SW480 (cell line): ENCODE measurements at places on chromosomes 6 and 20.

GRCh38 chr6:118668761-118669385, 17.5 kb upstream of the CEP85L start:
- DNase-seq = no peak

- DNase-seq = no peak
Observed at GRCh38 chr20:20594171-20594530, 118.3 kb downstream of the RALGAPA2 start.

- no peak for DNase-seq
Observed at GRCh38 chr20:910132-910869, 5.8 kb downstream of the ANGPT4 start.

- DNase-seq = no peak
Observed at GRCh38 chr6:42269553-42269952, 51.9 kb upstream of the MRPS10 start.

DNA sequence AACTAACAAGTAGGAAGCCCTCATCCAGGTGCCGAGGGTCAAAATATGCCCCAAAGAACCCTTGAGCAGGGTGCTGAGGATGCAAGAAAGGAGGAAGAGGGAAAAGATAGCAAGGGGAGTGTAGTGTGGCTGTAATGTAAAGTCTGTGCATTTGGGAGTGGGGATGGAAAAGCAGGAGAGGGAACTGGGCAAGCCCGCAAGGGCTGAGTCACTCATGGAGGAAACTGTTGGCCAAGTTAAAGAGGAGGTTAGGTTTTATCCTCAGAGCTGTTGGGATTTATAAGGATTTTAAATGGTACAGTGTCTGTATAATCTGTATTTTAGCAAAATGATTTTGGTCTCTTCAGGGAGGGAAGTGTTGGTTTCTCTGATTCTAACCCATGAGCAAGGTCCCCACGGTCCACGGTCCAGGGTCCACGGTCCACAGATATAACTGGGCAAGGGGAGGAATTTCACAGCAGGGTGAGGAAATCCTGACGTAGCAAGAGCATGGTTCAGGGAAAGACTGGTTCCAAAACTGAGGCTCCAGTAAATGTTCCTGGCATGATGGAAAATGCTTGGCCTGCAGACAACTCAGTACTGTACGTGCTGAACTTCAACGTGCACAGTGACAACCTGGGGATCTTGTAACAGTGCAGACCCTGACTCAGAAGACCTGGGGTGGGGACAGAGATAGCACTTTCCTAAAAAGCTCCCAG, 759.8 kb downstream of the PTPRT start:
- no peak for DNase-seq

GRCh38 chr6:111551521-111552231, 54.0 kb downstream of the TRAF3IP2 start:
- DNase-seq = no peak

DNA sequence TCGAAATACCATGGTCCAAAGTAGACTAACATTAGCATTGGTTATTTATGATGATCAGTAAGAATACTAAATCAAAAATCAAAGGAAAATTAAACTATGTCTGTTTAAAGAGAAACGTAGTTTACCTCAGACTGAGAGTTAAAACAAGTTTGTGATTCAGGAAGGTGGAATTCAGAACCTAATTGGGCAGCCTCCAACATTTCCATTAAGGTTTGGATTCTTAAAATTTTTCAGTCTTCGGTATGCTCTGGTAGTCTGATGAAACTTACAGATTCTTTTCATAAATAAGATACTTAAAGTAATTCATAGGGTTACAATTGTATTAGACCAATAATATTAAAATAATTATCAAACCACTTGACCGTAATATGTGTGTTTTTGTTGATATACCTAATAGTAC, 18.6 kb downstream of the HFE start:
- no peak for DNase-seq

DNA sequence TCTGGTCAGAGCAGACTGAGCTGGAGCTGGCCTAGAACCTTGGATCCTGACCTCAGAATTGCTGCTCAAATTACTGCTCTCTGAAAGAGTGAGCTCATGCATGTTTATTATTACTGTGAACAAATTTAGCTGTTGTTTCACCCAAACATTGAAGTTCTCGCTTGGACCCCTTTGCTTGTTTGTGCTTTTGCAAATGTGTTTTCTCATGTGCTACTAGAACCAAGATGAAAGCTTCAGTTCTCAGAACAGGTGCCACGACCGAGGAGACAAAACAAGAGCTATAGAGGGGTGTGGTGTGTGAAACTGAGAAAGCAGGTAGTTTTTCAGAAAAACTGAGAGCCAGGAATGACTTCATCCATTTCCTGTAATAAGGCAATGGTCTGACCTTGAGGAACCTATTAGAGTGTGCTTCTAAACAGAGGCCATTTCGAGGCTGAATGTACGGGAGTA, 50.0 kb upstream of the ESR1 start:
- DNase-seq = no peak

DNA sequence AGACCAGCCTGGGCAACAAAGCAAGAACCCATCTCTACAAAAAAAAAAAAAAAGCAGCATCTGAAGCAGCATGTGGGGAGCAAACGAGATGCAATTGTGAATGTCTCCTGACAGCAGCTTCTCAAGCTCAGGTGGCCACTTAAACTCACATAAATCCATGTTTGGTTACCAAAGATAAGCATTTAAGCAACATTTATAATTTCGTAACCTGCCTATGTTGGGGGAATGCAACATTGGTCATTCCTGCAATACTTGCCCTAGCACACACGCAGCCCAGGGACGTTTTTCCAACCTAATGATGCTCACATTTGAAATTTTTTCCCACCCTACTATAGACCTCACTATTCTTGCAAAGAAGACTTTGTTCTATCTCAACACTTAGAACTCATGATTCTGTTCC, 113.3 kb downstream of the ZFP64 start:
- no peak for DNase-seq

DNA sequence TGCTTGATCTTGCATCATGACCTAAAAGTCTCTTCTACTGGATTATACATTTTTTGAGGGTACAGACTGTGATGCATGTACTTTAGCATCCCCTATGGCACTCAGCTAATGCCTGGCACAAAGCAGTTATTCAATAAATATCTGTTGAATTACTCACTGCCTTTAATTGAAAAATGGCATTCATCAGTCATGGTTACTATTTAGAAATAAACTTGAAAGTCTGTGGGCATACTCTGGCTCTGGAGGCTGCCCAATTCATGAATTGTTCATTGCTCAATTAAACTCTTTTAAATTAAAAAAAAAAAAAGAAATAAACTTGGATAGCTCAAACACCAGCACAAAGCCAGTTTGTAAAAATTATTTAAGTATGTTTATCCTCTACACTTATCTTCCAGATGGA, 40.0 kb downstream of the HEBP2 start:
- DNase-seq = no peak

DNA sequence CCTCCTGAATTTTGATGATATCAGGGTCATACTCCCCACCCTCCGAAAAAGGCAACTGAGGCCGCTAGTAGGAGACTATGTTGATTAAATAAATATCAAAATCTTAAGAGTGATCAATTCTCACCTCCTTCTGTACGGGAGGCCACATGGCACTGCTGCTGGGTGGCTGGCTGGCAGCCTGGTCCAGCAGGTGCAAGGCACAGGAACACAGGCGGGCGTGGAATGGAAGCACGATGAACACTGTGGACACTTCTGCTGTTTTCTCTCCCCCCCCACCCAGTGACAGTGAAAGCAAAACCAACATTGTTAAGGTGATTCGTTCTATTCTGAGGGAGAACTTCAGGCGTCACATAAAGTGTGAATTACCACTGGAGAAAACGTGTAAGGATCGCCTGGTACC, 9.7 kb upstream of the CLDN20 start:
- DNase-seq = no peak

DNA sequence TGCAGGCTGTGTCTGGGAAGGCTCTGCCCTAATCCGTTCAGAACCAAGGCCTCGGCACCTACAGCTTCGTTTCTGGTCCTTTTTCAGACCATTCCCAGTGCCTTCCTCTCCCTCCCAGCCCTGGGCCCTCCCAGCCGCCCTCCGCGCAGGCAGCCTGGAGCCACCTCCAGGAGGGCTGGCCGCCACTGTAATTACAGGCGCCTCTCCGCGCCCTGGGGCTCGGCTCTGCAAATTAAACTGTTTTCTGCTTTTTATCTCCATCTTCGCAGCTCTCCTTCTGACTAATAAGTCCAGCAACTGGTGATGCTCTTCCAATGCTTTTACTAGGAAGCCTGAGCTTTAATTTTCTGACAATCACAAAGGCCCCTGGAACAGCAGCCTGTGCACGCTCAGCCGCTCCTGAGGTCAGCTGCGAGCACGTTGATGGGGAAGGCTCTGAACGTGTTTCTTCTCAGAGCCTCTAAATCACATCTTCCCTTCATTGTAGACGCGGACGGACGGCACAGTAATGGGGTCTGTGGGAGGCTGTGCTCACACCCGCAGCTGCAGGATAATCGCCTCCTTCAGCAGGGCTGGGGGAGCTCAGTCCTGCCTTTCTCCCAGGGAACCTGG, 194.6 kb downstream of the DLL1 start:
- DNase-seq = no peak

GRCh38 chr20:8151372-8151771, 19.3 kb downstream of the PLCB1 start:
- no peak for DNase-seq

GRCh38 chr6:82861121-82861520, 204.5 kb downstream of the UBE3D start:
- DNase-seq = no peak

DNA sequence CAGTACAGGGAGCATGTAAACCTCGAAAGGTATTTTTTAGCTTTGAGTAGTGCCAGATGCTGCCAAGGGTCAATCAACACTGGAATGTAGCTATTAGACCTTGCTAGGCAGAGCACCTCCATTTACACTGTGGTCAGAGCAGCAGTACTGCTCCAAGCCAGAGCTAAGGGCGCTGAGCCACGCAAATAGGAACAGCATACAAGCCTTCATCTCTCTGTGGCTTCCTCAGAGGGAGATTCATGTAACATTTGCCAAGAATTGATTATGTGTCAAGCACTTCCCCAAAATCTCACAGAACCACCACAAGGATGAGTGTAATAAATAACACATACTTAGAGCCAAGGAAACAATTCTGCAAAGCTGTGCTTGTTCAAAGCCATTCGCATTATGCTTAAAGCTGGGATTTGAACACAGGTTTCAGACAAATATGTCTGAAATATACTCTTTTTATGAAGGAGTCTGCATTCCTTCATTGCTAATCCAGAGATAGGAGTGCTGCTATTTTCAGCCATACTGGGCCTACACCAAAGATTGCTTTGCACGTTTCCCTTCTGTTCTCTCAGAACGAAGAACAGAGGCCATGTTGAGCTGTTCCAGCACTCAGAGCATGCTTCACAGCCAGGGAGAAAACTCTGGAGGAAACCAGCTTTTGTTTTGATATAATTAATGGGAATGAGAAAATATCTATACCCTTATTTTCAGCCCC, 97.7 kb downstream of the SLC16A10 start:
- DNase-seq = no peak

DNA sequence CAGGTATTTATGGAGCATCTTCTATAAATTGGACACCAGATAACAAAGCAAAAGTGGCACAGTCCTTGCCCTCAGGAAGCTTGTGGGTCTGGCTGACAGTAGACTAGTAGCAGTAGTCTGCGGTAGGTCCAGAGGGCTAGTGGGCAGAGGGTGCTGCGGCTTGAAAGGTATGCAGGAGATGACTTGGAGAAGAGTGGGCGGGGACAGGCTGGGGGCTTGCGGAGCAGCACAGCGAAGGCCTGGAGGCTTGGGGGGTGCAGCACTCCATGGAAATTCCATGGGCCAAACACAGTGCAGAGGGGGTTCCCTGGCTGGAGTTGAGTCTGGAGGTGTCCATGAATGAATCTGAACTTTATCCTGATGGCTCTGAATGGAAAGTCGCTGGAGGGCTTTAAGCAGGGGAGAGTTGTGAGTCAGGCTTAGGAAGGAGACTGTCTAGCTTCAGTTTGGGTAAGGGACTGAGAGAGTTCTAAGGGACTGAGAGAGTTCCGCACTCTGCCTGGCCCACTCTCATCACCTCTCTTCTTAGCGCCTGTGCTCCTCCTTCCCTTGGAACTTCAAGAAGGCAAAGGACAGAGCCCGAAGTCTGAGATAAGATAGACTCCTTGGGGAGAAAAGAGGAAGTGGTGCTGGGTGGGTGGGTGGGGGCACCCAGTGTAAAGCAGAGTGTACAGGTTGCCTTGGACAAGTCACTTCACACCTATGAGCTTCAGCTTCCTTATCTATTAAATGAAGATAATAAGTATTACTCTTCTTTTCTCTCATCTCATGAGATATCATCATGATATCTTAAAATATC, 8.8 kb downstream of the PKIG start:
- no peak for DNase-seq

DNA sequence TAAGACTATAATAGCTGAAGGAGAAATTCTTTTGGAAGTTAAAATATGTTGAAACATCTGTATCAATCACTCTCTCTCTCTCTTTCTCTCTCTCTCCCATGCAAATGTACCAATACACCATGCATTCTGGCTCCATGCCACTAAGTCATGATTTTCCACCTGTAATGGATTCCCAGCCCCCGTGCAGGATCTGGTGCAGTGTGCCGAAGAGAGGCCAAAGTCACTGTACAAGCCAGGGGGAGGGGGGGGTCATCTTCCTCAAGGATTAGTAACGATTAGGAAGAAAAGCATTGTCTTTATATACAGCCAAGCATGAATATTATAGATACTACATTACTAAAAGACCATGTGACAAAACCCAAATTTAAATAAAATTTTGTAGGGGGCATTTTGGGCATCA, 725.1 kb downstream of the KIF16B start:
- no peak for DNase-seq

DNA sequence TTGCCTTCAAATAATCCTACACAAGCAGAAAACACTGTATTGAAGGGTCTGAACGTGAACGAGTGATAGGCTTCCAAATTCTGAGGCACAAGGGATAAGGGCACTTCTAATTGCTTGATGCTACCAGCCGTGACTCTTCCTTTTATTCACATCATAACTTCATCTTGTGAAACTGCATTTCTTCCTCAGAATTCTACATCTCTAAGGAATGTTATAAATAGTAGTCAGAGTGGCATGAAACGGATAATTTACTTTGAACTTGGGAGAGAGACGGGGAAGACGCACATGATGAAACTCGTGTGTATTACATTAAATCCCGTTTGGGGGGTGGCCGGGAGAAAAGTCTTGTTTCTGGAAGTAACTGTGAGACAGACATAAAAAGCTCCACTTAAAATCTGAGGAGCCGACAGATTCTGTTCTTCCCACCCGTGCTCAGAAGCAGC, 754 bp downstream of the HDDC2 start:
- peak; percentile 7 for DNase-seq

GRCh38 chr6:116286773-116287358, 7.1 kb upstream of the TSPYL1 start:
- no peak for DNase-seq

DNA sequence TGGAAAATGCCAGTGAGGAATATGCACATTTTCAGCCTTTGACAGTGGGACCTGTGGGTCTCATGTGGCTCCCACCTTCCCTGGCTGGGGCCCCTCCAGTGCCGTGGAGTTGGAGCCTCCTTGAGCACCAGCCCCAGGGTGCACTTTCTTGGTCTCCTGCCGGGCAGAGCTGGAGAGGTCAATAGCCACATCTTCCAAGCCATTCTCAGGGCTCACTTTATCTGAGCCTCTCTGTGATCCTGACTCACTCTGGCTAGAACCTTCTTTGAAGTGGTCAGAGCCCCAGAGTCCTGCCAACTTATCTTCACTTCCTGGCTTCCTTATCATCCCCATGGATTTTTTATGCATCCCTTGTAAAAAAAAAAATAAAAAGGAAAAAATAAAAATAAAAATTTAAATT, 5.7 kb downstream of the VSX1 start:
- DNase-seq = peak; percentile 93
